ENCODE measurements at places on chromosomes 7 and 10. TPM values are rescaled to one million over a fixed set of nuclear protein-coding genes. Genes with fewer than 3 reads are reported as not detected.

The ZNF488 gene
- 0.47 TPM for total RNA-seq

The KCNIP2 gene
- total RNA-seq, result not detected

The LRRC4 gene
- 0.09 TPM for total RNA-seq

The WNT8B gene
- not detected for total RNA-seq

The FANK1 gene
- total RNA-seq, result 4.3 TPM

The SLC26A5 gene
- not detected for total RNA-seq

The CRHR2 gene
- total RNA-seq, result not detected

The BRAT1 gene
- total RNA-seq, result 28.7 TPM

The VSIR gene
- 82.9 TPM for total RNA-seq

The EN2 gene
- total RNA-seq, result under 0.01 TPM

The NUTM2E gene
- 0.47 TPM for total RNA-seq

The TDRD1 gene
- total RNA-seq, result 0.23 TPM

The VWDE gene
- not detected for total RNA-seq

The SLC16A9 gene
- 1.8 TPM for total RNA-seq

The FERD3L gene
- not detected for total RNA-seq

The FRG2B gene
- total RNA-seq, result not detected

The SPDYE11 gene
- total RNA-seq, result not detected

The STAM gene
- 23.4 TPM for total RNA-seq

The CDK5 gene
- 11.8 TPM for total RNA-seq

The MRPS16 gene
- 31.1 TPM for total RNA-seq

The LOXL4 gene
- 12.5 TPM for total RNA-seq

The AKR1D1 gene
- not detected for total RNA-seq

The FOXI2 gene
- not detected for total RNA-seq

The TMEM225B gene
- total RNA-seq, result 4.2 TPM

The MEIG1 gene
- not detected for total RNA-seq

The CHST3 gene
- total RNA-seq, result 26.3 TPM
